Heart left ventricle (tissue), 16 donors: ENCODE measurements at places on chromosomes 3 and 15. TPM values are rescaled to one million over a fixed set of nuclear protein-coding genes. Genes with fewer than 3 reads are reported as not detected.
A peak's percentile ranks its signal among the peaks of the same experiment; 100 is the strongest.

The NR1I2 gene
- polyA plus RNA-seq, result not detected

DNA sequence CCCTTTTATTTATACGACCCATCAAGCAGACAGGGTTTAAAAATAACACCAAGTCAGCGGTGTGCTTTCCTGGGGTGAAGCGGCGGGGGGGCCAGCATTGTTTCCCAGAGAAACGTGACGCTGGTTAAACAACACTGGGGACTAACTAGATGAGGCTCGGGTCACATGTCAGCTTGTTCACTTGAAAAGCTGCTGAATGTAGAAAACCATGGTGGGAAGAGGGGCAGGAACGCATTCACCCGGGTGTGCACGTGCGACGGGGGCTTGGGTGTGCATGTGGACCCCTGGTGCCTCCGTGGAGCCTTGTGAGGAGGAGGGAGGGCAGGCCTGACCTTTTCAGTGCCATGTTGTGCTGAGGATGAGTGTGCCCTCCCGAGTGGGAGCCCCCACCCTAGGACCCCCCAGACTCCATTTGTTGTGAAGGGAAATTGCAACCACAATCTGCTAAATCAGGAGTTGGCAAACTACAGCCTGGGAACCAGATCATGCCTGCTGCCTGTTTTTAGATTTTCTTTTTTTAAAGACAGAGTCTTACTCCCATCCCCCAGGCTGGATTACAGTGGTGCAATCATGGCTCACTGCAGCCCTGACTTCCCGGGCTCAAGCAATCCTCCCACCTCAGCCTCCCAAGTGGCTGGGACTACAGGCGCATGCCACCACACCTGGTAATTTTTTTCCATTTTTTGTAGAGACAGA is 70.4 kb upstream of the CMTM7 start:
- H3K27ac ChIP-seq, result no peak overlapping the region
- DNase-seq, result no peak
- no peak overlapping the region for H3K4me3 ChIP-seq
- peaks cover 29% of the 10 kb centered on the region for H3K4me1 ChIP-seq
- H3K27me3 ChIP-seq, result no peaks in the 10 kb centered on the region

The MYZAP gene
- 280 TPM for polyA plus RNA-seq

DNA sequence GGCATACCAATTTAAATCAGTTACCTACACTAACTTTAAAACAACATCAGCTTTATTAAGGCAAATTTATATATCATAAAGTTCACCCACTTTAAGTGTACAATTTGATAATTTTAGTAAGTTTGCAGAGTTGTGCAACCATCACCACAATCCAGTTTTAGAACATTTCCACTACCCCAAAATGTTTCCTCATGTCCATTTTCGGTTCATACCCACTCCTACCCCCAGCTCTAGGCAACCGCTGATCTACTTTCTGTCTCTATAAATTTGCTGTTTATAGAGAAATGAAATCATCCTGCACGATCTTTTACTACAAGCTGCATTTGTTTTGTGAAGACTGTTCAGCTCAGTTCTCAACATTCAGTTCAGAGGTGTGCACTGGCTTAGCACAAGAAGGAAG is 31.5 kb upstream of the FAM81A start:
- no peak overlapping the region for H3K27ac ChIP-seq
- no peaks in the 10 kb centered on the region for H3K4me1 ChIP-seq
- H3K27me3 ChIP-seq, result no peaks in the 10 kb centered on the region
- no peak overlapping the region for H3K4me3 ChIP-seq
- no peaks in the 10 kb centered on the region for H3K36me3 ChIP-seq

The STAG1 gene
- polyA plus RNA-seq, result 15.7 TPM

The IGDCC3 gene
- polyA plus RNA-seq, result 0.07 TPM

The SPINK8 gene
- polyA plus RNA-seq, result not detected

DNA sequence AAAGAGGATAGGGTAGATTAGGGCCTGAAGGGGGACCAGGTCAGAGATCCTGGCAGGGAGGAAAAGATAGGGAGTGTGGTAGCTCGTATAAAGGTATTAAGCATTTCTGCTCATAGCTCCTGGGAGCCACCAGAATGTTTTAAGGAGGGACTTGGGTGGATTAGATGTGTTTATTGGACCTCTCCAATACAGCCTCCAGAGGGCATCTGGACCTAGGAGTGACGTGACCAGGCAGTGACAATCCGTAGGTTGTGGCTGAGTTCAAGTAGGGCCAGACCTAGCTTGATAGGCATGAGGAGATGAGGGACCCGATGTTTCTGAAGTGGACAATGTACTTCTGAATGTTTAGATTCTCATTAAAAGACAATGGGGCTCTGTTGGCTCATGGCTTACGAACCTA is 435.2 kb downstream of the MCTP2 start:
- no peaks in the 10 kb centered on the region for H3K36me3 ChIP-seq
- no peaks in the 10 kb centered on the region for H3K27me3 ChIP-seq
- no peaks in the 10 kb centered on the region for H3K4me1 ChIP-seq

DNA sequence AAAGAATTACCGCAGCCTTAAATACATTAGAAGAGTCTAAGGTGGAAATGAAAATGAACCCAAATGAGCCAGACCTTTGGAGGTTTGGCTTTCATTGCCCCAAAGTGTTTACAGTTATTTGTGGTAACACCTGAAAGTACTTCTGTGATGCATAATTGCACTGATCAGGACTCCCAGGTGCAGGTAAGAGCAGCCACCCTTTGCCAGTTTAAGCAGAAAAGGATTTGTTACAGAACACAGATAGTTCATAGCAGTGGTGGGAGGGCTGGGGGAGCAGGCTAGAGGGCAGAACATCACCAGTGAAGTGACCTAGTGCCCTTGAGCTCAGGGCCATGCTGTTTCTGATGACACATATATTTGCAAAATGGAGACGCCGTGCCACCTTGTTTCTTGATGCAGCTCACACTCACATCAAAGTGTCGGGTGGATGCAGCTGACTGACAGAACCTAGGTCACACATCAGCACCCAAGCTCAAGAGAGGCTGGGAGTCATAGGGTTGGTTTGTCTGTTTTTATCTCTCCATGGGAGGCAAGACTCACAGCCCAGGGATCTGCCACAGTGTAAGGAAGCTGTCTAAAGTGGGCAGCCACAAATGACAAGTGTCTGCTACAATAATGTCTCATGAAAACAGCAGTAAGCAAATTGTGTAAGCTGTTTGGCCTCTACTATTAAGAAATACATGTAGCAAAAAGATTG is 49.1 kb downstream of the NEK11 start:
- no peak overlapping the region for H3K27ac ChIP-seq
- H3K4me3 ChIP-seq, result no peak overlapping the region
- no peaks in the 10 kb centered on the region for H3K27me3 ChIP-seq
- DNase-seq, result no peak
- peaks cover 3% of the 10 kb centered on the region for H3K4me1 ChIP-seq

- no peak overlapping the region for H3K4me3 ChIP-seq
- H3K36me3 ChIP-seq, result no peaks in the 10 kb centered on the region
- no peak for DNase-seq
- no peaks in the 10 kb centered on the region for H3K27me3 ChIP-seq
These were observed 2.8 kb upstream of the RNU5A-1 start for GRCh38 chr15:65292938-65293518.

GRCh38 chr15:32994810-32995424 is 199.6 kb downstream of the FMN1 start:
- no peak for DNase-seq
- no peaks in the 10 kb centered on the region for H3K4me1 ChIP-seq
- no peak overlapping the region for H3K4me3 ChIP-seq
- no peaks in the 10 kb centered on the region for H3K27me3 ChIP-seq
- H3K27ac ChIP-seq, result no peak overlapping the region
- H3K36me3 ChIP-seq, result no peaks in the 10 kb centered on the region

DNA sequence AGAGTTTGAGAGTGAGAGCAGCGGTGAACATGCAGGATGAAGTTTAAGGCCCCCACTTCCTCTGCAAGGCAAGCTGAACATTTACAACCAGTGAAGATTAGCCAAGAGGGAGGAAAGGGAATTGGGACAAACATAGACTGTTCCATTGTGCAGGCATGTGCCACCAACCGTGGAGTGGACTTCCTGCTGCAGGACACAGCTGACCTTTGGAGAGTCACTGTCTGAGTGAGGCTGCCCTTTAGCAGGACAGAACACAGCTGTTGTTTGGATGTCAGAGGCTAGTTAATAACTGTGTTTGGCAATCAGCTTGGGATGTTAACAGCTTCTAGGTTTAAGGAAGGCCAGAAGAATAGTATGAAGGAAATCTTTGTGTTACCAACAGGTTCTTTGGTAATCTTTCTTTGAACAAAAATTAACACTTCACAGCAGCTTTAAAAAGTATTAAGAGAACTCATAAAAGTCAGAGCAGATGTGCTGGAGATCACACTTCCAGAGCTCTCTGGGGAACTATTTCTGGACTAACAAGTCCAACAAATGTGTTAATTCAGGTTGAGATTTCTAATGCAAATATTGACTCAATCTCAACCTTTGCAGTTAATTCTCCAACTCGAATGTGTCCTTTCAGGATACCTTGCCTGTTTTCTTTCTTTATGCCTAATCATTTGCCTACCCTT is 31.4 kb downstream of the CTDSPL start:
- H3K36me3 ChIP-seq, result no peaks in the 10 kb centered on the region
- peak overlapping the region; percentile 40 for H3K27ac ChIP-seq
- no peaks in the 10 kb centered on the region for H3K27me3 ChIP-seq
- no peak overlapping the region for H3K4me3 ChIP-seq
- peaks cover 26% of the 10 kb centered on the region for H3K4me1 ChIP-seq

GRCh38 chr3:45425237-45425933 is 37.0 kb downstream of the LARS2 start:
- no peak overlapping the region for H3K4me3 ChIP-seq
- no peak overlapping the region for H3K27ac ChIP-seq
- H3K36me3 ChIP-seq, result peaks cover 11% of the 10 kb centered on the region
- DNase-seq, result no peak
- no peaks in the 10 kb centered on the region for H3K4me1 ChIP-seq

The FEZF2 gene
- not detected for polyA plus RNA-seq

GRCh38 chr15:94229591-94230369 is 1.6 kb upstream of the MCTP2 start:
- DNase-seq, result no peak
- H3K27me3 ChIP-seq, result peaks cover 4% of the 10 kb centered on the region
- no peaks in the 10 kb centered on the region for H3K4me1 ChIP-seq
- H3K27ac ChIP-seq, result no peak overlapping the region
- no peaks in the 10 kb centered on the region for H3K36me3 ChIP-seq

DNA sequence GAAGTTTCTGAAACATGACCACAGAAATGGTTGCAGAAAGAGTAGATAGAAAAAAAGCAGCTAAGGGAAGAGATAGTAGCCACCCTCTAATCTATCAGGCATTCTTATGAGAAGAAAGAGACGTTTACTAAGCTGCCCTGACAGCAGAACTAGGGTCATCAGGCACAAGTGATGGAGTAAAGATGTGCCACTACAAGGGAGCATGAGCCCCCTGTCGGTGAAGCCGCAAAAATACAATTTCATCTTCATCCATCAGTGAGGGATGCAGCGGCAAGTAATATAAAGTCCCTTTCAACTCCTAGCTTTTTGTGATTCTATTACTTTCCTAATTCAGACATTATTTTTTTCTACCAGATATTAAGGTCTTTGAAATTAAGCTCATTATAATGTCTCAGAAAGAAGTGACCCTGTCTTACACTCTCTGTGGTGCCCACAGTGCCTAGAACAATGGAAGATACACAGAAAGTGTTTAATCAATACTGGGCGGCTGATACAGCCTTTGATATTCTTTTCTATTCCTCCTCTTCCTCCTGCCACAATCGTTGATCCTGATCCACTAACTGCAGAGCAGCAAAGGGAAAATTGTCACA is 651.6 kb downstream of the NTRK3 start:
- no peaks in the 10 kb centered on the region for H3K27me3 ChIP-seq
- H3K27ac ChIP-seq, result no peak overlapping the region
- no peak for DNase-seq
- H3K4me1 ChIP-seq, result peaks cover 2% of the 10 kb centered on the region
- no peaks in the 10 kb centered on the region for H3K36me3 ChIP-seq

The HESX1 gene
- polyA plus RNA-seq, result 0.76 TPM

GRCh38 chr15:38512901-38513300 is 51.7 kb downstream of the RASGRP1 start:
- H3K4me3 ChIP-seq, result no peak overlapping the region
- no peaks in the 10 kb centered on the region for H3K36me3 ChIP-seq
- H3K4me1 ChIP-seq, result no peaks in the 10 kb centered on the region
- H3K27ac ChIP-seq, result no peak overlapping the region

DNA sequence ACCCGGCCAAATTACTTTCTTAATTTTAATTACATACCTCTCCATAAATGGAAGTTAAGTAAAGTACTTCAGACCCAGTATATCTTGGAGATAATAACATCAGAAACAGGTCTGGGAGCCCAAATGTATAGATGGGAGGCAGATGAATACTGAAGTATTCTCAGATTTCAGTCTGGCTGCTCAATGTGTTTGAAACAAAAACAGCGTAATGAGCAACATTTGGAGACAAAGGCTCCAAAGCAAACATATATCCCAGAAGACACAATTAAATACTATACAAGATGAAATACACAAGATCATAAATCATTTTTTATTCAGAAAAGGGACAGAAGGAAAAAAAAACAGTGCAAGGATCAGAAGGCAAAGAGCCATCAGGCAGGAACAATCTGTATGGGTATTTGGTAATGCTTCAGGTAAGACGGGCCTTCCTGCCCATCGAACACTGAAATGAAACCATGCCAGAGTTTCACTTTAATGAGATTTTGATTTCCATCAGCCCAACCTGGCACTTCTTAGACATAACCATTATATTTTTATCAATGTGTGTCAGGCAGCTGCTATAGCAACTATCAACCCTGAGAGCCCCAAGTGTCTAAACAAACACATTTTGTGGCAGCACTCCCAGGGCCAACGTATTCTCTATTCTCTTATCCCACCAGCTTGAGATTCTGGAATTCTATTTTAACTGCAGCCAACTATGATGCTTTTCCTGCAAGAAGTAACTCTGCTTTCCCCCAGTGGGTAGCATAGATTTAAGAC is 210.8 kb downstream of the STT3B start:
- H3K36me3 ChIP-seq, result no peaks in the 10 kb centered on the region
- no peak overlapping the region for H3K27ac ChIP-seq
- peak; percentile 43 for DNase-seq

- peak overlapping the region; percentile 20 for H3K27ac ChIP-seq
- H3K4me3 ChIP-seq, result no peak overlapping the region
- peaks cover 21% of the 10 kb centered on the region for H3K4me1 ChIP-seq
- no peaks in the 10 kb centered on the region for H3K27me3 ChIP-seq
- H3K36me3 ChIP-seq, result peaks cover 16% of the 10 kb centered on the region
These were observed 10.3 kb downstream of the ATG7 start for GRCh38 chr3:11282250-11283138.

DNA sequence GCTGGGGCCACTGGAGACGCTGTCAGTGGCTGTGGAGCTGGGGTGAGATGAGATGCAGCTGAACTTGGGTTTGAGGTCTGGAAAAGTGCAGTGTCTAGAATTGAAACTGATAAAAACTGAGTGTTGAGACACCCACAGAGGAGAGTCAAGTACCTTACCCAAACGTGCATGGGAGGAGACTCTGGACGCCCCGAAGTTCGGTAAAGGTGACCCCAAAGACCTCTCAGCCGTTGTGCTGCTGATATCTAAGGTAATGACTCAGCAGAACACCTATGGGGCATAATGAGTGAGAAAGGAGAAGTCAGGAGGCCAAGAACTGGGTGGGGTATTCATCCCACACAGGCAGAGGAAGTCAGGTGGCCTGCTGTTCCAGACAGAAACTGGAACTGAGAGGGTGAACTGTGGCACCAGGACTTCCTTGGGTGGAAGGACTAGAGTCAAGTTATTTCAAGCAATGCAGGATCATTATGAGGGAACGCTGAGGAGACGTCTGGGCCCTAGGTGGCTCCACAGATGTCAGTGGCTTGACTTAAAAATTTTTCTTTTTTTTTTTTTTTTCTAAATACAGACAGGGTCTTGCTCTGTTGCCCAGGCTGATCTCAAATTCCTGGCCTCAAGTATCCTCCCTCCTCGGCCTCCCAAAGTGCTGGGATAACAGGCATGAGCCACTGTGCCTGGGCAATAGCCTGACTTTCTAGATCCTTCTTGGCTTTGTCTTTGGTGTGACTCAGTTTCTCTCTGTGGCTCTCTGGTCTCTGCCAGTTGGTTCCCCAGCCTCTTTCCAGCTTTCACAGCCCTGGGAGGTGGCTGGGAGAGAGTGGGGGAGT is 67.6 kb upstream of the GCNT3 start:
- no peaks in the 10 kb centered on the region for H3K4me1 ChIP-seq
- H3K36me3 ChIP-seq, result no peaks in the 10 kb centered on the region
- H3K27ac ChIP-seq, result no peak overlapping the region
